T-helper 22 cell (primary cell): ENCODE measurements at places on chromosomes 12 and 14.
A peak's percentile ranks its signal among the peaks of the same experiment; 100 is the strongest.

DNA sequence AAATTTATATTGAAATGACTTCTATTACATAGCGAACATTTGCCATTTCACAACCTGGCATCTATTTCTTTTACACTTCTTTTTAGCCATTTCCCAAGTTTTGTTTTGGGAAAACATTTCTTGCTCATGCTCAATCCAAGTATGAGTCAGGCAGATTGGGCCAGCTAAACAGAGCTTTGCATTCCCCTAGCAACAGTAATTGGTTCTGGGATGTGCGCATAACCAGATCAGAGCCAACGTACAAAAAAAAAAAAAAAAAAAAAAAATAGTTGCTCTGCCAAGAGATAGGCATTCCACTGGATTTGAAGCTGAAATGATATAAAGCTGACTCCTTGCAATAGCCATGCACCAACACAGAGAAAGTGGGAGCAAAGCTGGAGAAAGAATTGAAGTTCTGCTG is 37.5 kb downstream of the PLCZ1 start:
- DNase-seq, result no peak

DNA sequence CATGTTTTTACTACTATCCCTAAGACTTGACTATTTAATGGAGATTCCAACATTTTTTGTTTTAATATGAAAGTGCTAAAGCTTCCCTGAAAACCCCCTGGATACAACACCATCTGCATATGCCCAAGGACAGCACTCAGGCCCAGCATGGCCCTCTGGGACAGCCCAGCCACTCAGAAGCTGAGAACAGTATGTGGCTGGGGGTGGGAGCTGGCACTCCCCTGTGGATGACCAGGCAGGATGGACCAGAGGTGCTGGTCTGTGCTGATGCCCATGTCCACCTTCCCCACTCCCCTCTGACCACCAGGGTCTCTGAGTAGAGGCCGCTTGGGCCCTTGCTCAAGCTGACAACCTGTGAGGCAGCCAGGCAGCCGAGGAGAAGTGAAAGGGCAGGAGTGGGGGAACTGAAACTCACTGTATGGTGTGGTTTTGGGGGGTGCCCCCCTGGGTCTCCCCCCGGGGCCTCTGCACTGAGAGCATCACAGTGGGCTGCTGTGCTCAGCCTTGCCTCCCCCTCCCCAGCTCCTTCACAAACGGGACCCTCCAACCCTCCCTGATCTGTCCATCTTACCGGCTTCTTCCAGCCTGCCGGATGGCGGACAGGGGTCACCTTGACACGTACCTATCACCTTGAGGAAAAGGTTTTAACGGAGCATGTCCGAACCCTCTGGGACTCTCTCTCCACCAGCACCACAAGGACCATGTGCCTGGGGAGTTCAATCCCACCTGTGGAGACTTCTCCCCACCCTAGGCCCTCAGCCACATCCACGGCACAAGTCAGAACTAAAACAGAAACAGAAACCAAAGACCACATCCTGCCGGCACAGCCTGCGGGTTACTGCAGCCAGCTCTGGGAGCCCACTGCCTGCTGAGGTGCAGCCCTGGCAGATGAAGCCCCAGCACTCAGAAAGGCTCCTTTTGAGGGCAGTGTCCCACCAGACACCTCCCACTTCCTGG is at the start of gene TMEM229B:
Gene TMEM229B, minus strand, starts transcription at position 785 of the 957 bp plus-strand sequence. CDS start 14,798 bp downstream, outside the sequence.
- peak; percentile 43 for DNase-seq

GRCh38 chr14:64294672-64295413 is 672 bp upstream of the ESR2 start:
- DNase-seq, result peak; percentile 32

DNA sequence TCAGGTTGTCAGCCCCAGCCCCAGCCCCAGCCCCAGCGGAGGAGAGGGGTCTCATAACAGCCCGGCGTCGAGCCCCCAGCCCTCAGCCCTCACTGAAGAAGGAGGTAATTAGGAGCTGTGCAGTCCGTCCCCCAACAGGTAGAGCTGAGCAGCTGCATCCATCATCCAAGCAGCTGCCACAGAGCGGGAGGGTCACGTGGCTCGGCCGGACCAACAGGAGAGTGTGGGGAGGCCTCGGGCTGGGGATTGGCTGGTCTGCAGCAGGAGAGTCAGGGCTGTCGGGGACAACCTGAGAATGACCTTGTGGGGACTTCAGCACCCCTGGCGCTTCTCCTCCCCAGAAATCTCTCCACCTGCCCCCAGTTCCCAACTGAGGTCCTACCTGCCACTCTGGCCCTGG is 29.6 kb downstream of the SMUG1 start:
- DNase-seq, result no peak

- no peak for DNase-seq
Measured at GRCh38 chr12:66901138-66901932, 222.5 kb upstream of the GRIP1 start.

DNA sequence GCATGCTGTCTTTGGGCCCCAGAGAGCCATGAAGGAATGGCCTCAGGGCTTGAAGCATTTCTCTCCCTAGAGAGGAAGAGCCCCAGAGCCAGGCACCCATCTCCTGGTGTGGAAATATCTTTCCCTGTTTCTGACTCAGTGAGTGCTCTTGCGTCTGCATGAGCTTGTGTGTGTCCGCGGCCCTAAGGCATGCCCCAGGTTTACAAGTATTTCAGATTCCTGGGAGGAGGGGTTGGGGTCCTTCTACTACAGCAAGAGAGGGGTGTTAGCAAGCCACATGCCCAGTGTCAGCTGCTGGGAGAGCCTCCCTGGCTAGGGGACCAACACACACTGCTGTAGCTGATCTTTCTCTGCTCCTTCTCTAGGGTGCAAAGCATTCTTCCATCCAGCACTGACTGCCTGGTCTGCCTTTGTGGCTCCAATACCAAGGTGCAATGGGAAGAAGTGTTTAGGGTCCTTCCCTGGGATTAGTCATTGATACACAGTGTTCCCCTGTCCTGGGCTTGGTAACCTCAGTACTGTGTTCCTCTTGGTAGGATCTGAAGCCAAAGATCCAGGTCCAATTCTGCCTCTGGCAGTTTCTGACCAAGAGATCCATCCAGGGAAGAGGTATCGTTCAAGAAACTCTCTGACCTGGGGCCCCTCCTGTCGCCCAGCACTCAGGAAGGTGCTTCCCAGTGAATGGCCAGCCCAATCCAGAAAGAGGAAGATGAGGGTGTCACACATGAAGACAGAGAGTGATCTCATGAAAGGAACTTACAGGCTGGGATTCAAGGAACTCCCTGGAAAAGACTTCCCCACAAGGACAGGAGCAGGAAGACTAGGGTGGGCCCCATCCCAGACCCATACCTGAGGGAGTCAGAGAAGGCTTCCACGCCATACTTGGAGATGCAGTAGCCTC is 3.1 kb downstream of the RDH16 start:
- DNase-seq, result no peak

DNA sequence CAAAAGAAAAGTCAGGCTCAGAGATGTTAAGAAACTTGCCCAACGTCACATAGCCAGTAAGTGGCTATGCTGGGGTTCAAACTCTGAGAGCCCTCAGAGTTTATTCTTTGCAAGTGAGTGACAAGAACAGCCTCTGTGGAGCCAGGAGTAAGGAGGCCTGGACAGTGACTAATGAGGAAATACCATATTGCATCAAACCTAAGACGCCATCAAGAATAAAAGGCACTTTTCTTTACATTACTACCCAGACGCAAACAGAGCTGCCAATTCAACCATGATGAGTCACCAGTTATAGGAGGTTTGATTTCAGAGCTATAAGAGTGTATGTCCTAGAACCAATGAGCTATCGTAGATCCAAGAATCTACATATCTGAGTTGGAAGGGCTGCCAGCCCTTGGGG is 9.4 kb downstream of the TNFRSF1A start:
- no peak for DNase-seq

DNA sequence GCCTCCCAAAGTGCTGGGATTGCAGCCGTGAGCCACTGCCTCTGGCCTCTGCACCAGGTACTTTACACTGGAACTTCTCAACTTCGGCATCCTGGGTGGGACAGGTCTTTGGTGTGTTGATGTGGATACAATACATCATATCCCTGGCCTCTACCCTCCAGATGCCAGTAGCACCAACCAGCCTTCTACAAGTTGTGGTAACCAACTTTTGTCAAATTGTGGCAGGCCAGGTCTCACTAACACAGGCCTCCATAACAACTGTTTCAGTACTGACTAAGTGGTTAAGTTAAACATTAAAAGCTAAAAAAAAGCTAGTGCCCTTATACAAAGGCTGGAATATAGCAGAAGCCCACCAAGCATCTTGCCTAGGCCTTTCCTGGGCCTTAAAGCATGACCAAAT is 232.9 kb downstream of the PCNX1 start:
- DNase-seq, result no peak

GRCh38 chr14:79036441-79036840 is 866.3 kb downstream of the NRXN3 start:
- no peak for DNase-seq

DNA sequence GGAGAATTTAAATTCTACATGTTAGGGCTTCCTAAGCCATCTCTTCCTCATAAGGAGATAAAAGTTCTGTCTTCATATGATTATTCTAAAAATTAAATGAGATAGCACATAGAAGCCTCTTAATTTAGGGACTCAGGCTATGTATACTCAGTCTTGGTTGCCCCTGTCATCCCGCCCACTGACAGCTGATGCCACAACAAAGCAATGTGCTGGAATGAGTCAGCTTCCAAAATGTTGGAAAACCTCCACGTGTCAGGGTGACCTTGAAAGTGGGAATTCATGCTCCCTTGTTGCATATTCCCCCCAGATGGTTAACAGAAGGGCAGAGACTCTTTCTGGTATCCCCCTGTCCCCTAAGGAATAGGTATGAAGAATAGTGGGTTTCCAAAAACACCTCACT is 238.0 kb upstream of the DDHD1 start:
- DNase-seq, result no peak

GRCh38 chr14:35341751-35342488 is 49.7 kb downstream of the PSMA6 start:
- DNase-seq, result no peak

DNA sequence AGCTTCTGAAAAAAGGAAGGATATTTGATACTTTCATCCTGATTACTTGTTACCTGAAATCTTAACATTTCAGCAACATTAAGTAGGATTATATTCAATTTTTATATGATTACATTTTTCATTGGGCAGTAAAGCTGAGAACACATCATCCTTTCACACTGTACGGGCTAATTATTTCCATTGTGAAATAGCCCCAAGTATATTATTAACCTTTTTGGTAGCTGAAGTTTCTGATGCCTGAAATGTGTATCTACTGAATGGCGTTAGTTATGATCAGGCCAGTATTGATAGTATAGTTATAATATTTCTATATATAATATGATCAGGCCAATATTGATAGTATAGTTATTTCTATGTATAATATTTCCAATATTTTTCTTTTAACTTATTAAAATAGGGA is 10.1 kb downstream of the SPATS2 start:
- DNase-seq, result no peak

DNA sequence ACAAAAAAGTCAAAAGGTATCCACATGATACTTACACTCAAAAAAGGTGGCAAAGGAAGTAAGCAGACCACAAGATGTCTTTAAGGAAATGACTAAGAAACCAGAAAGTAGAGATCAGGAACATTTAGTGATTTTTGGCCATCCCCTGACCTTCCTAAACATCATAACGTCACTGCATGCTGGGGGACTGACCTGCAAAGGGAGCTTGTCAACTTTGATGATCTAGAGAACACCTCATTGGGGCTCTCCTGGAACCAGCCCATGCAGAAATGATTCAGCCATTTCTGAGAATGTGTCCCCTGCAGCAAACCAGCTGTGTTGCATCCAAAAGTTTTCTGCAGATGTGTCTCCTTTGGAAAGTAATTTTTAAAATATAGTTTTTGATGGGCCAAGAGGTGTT is 152.2 kb upstream of the RASSF8 start:
- DNase-seq, result no peak

DNA sequence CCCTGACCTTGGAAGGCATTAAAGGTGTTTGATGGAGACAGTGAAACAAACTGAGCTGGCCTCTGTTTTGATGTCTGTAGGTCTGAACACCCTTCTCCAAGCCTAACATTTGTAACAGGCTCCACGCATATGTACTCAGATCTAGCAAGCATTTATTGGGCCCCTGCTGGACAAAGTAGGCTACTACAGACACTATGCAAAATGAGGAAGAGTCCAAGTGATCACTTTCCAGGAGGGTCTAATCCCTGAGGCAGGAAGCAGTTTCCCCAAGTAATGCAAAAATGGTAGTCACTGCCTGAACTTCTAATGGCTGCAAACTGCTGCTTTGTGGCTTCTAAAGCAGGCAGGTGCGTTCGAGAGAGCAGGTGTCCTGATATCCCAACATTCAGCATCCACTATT is 405.8 kb downstream of the MED13L start:
- DNase-seq, result no peak

DNA sequence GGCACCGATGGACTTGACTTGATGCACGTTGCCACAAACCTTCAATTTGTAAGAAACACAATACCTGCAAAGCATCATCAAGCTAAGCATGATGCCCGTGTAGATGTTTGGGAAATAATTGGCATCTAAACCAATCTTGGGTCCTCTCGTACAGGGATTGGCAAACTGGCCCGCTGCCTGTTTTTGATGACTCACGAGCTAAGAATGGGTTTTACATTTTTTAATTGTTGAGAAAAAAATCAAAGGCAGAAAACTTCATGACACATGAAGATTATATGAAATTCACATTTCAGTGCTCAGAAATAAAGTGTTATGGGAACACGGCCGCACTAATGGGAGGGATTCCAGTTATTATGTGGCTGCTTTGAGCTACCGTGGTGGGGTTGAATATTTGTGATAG is 10.9 kb downstream of the MTA1 start:
- no peak for DNase-seq

DNA sequence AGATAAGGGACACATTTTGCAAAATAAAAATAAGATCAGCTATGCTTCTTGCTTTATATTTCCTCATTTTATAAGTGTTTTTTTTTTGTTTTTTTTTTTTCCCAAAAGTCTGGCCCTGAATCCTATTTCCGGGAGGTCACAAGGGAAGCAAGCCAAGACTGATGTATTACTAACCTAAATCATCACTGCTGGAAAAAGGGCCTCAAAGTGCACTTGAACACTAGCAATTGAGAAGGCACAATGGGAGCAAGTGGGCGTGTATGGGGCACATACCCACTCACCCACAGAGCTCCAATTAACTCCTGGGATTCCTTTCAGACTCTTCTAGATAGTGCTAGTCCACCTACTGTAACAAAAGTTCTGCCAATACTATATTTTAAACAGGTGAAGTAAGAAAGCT is 58.8 kb downstream of the STON2 start:
- no peak for DNase-seq

DNA sequence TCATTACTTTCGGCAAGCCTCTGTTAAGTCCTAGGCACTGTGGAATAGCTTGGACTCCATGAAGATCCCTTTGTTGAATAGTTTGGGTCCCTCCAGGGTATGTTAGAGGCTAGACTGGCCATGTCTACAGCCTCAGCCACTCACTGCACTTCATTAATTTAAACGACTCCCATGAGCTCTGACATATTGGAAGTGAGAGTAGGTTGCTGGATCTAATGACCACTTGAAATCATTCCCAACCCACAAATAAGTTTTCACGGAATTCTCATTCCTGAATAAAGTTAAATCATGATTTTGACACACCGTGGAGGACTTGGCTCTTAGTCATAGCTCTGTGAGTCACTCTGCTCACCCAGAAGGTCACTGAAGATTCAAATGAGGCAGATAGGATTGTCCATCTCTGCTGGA is 21.4 kb upstream of the APPL2 start:
- DNase-seq, result no peak

- DNase-seq, result no peak
Measured at GRCh38 chr14:48849741-48850322, 736.3 kb downstream of the RPS29 start.
